PC-9 (cell line): ENCODE measurements at places on chromosomes 7 and 10.
A peak's percentile ranks its signal among the peaks of the same experiment; 100 is the strongest.

GRCh38 chr10:49518982-49519578 is 19.8 kb downstream of the ERCC6 start:
- no peaks in the 10 kb centered on the region for H3K4me1 ChIP-seq
- no peaks in the 10 kb centered on the region for H3K27me3 ChIP-seq
- peaks cover 34% of the 10 kb centered on the region for H3K36me3 ChIP-seq
- no peak overlapping the region for H3K4me3 ChIP-seq
- DNase-seq, result no peak
- H3K27ac ChIP-seq, result no peak overlapping the region

DNA sequence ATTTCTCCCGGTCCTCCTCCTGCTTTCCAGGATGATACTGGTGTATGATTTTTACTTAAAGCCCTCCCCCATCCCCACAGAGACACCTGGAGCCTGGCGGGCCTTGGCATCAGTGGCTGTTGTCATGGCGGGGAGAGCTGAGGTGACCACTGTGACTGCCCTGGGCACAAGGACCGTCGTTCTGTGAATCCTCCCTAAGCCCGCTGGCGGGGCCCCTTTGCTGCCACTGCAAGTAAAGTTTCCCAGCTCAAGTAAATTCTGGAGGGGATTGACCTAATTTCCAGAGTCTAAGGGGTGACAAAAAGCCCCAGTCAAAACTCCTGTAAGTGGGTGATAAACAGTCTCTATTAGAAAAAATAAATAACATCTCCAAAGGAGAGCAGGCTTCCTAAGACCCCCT is 393.2 kb upstream of the PODXL start:
- peaks cover 8% of the 10 kb centered on the region for H3K27me3 ChIP-seq
- H3K4me1 ChIP-seq, result peaks cover 17% of the 10 kb centered on the region; the same call in 1 of the 2 replicates
- no peak overlapping the region for H3K27ac ChIP-seq
- H3K4me3 ChIP-seq, result no peak overlapping the region
- DNase-seq, result no peak

GRCh38 chr7:105496521-105496920 is 25.6 kb downstream of the PUS7 start:
- no peak overlapping the region for H3K4me3 ChIP-seq
- H3K27me3 ChIP-seq, result no peaks in the 10 kb centered on the region
- DNase-seq, result no peak
- H3K27ac ChIP-seq, result no peak overlapping the region

GRCh38 chr10:25639646-25640045 is 294.4 kb upstream of the MYO3A start:
- no peak overlapping the region for H3K27ac ChIP-seq
- no peak overlapping the region for H3K4me3 ChIP-seq
- DNase-seq, result no peak
- no peaks in the 10 kb centered on the region for H3K36me3 ChIP-seq

DNA sequence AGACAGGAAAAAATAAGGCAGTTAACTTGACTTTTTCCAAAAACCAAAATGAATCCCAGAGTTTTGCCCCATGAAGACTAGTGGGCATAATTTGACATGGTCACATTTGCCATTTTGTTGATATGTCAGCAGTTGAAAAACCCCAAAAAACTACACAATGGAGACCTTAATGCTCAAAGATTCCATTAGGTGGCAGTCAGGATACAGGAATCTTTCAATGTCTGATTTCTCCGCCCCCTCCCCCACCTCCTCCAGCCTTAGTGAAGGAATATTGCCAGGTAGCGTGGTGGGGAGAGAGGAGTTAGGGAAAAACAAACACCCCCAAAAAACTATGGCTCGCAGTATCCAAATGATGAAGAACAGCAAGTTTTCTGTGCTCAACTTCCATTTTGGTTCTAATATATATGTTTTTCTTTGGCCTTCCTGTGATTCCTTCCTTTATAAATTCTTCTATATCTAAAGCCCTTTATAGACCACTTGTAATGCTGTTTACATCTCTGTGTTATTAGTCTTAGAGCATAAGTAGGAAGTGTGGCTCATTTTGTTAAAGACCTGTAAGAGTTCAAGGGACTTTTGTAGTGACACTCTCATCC is 6.7 kb upstream of the SMNDC1 start:
- peaks cover 27% of the 10 kb centered on the region for H3K4me1 ChIP-seq
- no peaks in the 10 kb centered on the region for H3K36me3 ChIP-seq
- H3K27me3 ChIP-seq, result no peaks in the 10 kb centered on the region
- peak overlapping the region; percentile 45 for H3K27ac ChIP-seq

- H3K27ac ChIP-seq, result no peak overlapping the region
- no peaks in the 10 kb centered on the region for H3K36me3 ChIP-seq
- no peak overlapping the region for H3K4me3 ChIP-seq
- H3K27me3 ChIP-seq, result peaks cover 8% of the 10 kb centered on the region; the same call in 1 of the 2 replicates
These were observed 22.9 kb downstream of the SFTPD start for GRCh38 chr10:79926037-79926436.

DNA sequence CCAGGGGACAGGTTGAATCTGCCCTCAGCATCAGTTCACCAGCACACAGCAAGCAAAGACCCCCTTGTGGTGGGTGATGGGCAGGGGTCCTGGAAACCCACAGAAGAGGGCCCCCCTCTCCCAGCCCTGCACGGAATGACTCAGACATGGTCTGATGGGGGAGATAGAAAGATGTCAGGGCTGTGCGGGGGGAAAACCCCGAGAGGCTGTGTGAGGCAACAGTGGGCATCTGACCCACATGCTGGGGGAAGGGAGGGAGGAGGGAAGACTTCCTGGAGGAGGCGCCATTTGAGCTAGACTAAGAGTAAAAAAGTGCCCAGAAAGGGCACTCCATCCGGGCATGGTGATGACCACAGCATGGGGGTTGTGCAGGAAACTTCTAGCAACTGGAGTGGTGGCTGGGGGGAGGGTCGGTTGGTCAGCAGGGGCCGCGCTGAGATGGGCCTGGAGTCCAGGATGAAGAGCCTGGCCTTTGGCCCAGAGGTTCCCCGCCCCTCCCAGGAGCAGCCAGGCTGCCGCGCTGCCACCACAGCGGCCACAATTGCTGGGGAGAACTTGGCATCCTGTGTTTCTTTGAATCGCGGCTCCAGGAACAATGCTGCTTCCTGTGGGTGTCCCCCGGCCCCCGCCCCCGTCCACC is 2.5 kb downstream of the LFNG start:
- peak overlapping the region; percentile 37; the same call in 1 of the 2 replicates for H3K4me3 ChIP-seq
- H3K4me1 ChIP-seq, result peaks cover 71% of the 10 kb centered on the region
- H3K27ac ChIP-seq, result no peak overlapping the region
- H3K36me3 ChIP-seq, result no peaks in the 10 kb centered on the region
- no peak for DNase-seq

DNA sequence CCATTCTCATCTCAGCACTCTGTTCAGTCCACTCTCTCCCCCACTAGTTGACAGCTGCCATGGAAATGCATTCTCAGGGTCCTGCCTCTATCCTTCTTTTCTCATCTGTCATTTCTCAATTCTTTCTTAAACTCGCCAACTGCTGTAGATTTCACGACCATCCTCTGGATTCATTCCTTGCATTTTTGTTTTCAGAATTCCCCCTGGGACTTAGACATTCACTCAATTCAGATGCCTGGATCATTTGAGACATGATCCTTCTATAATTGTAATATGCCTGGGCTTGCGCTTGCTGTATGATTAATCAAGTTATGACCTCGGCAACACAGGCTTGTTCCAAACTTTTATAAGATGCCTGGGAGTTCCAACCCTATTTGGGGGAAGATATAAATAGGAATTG is 104.5 kb downstream of the RAB11FIP2 start:
- no peak for DNase-seq
- peaks cover 35% of the 10 kb centered on the region for H3K27me3 ChIP-seq
- no peaks in the 10 kb centered on the region for H3K36me3 ChIP-seq

GRCh38 chr7:26143298-26144048 is 8.5 kb upstream of the NFE2L3 start:
- no peaks in the 10 kb centered on the region for H3K36me3 ChIP-seq
- H3K27me3 ChIP-seq, result no peaks in the 10 kb centered on the region
- H3K4me1 ChIP-seq, result peaks cover 30% of the 10 kb centered on the region

- no peaks in the 10 kb centered on the region for H3K4me1 ChIP-seq
- no peak for DNase-seq
- peaks cover 49% of the 10 kb centered on the region for H3K27me3 ChIP-seq
- H3K4me3 ChIP-seq, result no peak overlapping the region
These were observed 246.0 kb downstream of the DIP2C start for GRCh38 chr10:443459-443858.
